ENCODE measurements at places on chromosomes 2 and 18. TPM values are rescaled to one million over a fixed set of nuclear protein-coding genes. Genes with fewer than 3 reads are reported as not detected.
A peak's percentile ranks its signal among the peaks of the same experiment; 100 is the strongest.

GRCh38 chr2:174340400-174341292 is 5.9 kb downstream of the SP9 start:
- H3K4me1 ChIP-seq = peaks cover 30% of the 10 kb centered on the region
- no peak for DNase-seq
- H3K4me3 ChIP-seq = no peak overlapping the region
- H3K36me3 ChIP-seq = peaks cover 1% of the 10 kb centered on the region

- H3K4me1 ChIP-seq = peaks cover 28% of the 10 kb centered on the region
- H3K27ac ChIP-seq = peak overlapping the region; percentile 25
- H3K36me3 ChIP-seq = no peaks in the 10 kb centered on the region
- DNase-seq = no peak
- H3K4me3 ChIP-seq = no peak overlapping the region
Observed at GRCh38 chr2:199977984-199978415, 22.6 kb downstream of the MAIP1 start.

DNA sequence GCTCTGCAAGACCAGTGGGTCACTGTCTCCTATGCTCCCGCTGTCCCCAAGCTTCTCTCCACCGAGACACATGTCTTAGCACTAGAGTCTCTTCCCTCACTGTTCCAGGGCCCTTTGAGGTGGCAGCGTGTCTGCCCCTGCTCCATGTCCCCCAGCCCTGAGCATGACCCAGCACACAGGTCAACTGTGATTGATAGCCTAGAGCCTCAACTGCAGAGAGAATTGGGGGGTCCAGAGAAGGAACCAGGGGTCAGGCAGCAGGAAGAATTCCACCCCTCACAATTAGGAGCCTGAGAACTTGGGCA is 54.6 kb upstream of the ODC1 start:
- no peak overlapping the region for H3K4me3 ChIP-seq
- H3K36me3 ChIP-seq = no peaks in the 10 kb centered on the region
- peaks cover 3% of the 10 kb centered on the region for H3K4me1 ChIP-seq
- peak; percentile 46 for DNase-seq
- peaks cover 18% of the 10 kb centered on the region for H3K27me3 ChIP-seq

DNA sequence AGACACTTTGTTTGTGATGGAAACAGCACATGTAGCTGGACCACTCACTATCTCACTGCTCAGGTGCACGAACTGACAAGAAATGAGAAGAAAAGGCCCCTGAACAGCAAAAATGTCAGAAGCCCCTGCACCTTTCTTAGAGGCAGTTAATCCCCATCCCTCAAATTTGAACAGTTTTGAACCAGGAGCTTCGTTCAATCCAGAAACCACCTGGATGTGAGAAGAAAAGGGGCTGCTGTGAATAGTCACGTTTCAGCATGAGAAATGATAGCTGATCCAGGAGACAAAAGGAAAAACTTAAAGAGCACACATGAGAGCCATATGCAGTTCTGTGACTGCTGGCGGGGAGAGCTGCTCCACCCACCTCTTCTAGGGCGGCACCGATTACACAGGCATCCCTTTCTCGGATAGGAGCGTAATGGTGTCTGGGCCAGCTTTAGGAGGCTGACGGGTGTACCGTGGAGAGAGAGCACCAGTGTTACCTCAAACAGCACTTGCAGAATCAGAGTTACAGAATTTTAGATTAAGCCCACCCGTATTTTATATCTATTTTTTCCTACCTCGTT is 117.0 kb upstream of the EML6 start:
- no peaks in the 10 kb centered on the region for H3K36me3 ChIP-seq
- H3K4me1 ChIP-seq = peaks cover 68% of the 10 kb centered on the region
- no peak for DNase-seq
- H3K27ac ChIP-seq = peak overlapping the region; percentile 48
- no peak overlapping the region for H3K4me3 ChIP-seq

GRCh38 chr2:117686699-117687098 is 127.8 kb upstream of the DDX18 start:
- no peak for DNase-seq
- no peaks in the 10 kb centered on the region for H3K4me1 ChIP-seq
- H3K4me3 ChIP-seq = no peak overlapping the region
- H3K27me3 ChIP-seq = no peaks in the 10 kb centered on the region
- H3K27ac ChIP-seq = no peak overlapping the region

GRCh38 chr2:98768384-98769113 is 37.6 kb upstream of the MGAT4A start:
- no peak for DNase-seq
- H3K27me3 ChIP-seq = peaks cover 16% of the 10 kb centered on the region
- H3K4me1 ChIP-seq = peaks cover 9% of the 10 kb centered on the region

DNA sequence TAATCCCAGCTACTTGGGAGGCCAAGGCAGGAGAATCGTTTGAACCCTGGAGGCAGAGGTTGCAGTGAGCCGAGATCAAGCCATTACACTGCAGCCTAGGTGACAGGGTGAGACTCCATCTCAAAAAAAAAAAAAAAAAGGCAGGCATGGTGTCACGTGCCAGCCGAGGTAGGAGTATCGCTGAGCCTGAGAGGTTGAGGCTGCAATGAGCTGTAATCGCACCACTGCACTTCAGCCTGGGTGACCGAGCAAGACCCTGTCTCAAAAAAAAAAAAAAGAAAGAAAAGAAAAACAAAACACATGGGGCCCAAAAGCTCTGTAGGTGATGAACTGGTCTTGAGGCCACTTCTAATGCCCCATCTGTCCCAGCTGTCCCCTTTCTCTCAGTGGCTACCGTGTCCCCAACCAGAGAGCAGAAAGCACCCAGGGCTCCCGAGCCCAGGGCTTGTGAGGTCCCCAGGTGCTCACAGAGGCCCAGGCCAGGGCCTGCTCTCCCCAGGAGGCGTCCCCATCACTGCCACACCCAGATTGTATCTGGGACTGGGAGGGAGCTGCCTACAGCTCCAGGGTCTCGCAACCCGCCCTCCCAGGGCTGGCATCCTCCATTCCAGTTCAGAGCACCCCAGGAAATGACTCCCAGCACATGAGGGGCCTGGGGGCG is 8.5 kb downstream of the KLHL30 start:
- no peaks in the 10 kb centered on the region for H3K36me3 ChIP-seq
- no peaks in the 10 kb centered on the region for H3K27me3 ChIP-seq
- no peak for DNase-seq
- peaks cover 10% of the 10 kb centered on the region for H3K4me1 ChIP-seq
- H3K4me3 ChIP-seq = no peak overlapping the region
- H3K27ac ChIP-seq = no peak overlapping the region

- no peak overlapping the region for H3K4me3 ChIP-seq
- H3K4me1 ChIP-seq = peaks cover 11% of the 10 kb centered on the region
- DNase-seq = no peak
- no peaks in the 10 kb centered on the region for H3K36me3 ChIP-seq
- peaks cover 12% of the 10 kb centered on the region for H3K27me3 ChIP-seq
- H3K27ac ChIP-seq = no peak overlapping the region
Observed at GRCh38 chr2:39618736-39619135, 47.0 kb upstream of the TMEM178A start.

DNA sequence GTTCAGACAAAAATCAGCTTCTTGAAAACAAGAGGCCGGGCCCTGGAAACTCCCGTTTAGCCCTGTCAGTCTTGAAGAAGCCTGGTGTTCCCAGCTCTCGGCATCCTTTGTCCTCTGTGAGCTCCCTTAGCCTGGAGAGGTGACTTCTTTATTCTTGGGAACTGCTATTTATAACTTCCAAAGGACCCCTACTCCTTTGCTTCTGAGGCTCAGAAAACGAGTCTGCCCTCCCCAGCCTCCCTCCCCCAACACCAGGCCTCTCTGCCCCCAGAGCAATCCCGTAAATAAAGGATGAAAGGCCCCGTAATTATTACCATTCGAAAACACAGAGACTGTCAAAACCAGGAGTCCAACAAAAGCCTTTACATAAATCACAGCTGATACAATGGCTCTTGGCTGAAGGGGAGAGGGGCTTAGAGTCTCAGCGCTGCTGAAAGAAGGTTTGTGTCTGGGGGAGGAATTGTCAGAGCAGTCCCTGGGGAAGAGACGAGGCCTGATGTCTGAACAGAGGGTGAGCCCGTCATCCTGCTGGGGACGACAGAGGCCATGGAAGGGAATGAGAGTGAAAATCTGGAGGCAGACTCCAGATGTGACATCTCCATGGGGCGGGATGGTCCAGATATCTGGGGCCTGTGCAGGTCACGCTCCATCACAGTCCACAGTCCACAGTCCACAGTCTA is 283.0 kb downstream of the MYCN start:
- H3K36me3 ChIP-seq = no peaks in the 10 kb centered on the region
- no peak overlapping the region for H3K27ac ChIP-seq
- no peaks in the 10 kb centered on the region for H3K4me1 ChIP-seq
- no peak overlapping the region for H3K4me3 ChIP-seq

DNA sequence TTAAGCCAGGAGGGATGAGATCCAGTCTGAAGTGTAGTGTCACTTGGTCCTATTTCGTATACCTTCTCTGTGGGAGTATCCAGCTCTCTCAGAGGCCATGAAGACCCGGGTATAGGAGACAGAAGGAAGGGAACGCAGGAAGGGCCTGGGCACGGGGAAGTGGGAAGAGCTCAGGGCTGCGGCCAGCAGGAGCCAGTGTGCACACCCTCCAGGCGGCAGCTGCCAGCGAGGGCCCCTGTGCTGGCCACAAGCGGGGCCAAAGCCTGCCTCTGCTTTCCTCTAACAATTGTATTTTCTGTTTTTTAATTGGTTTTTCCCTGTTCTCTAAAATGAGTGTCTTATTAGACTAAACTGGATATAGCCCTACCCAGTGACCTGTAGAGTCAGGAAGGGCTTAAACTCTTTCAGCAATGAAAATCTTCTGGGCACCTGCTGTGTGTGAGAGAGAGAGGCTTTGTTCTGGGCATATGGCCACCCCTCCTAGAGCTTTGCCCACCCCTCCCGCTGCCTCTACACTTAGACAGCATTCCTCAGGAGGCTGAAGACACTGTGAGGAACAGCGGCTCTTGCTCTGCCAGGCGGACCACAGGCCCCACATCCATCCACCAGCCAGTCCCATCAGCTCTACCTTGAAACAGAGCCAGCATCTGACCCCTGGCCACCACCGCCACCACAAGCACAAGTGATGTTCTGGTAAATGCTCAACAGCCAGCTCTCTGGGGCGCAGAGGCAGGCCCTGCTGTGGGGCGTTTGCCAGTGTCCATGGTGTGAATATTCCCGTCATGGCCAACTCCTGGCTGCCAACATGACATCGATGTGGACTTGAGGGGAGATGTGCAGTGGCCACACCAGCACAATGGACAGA is 9.5 kb downstream of the GPR17 start:
- H3K27me3 ChIP-seq = no peaks in the 10 kb centered on the region
- peaks cover 14% of the 10 kb centered on the region for H3K4me1 ChIP-seq
- no peak for DNase-seq

DNA sequence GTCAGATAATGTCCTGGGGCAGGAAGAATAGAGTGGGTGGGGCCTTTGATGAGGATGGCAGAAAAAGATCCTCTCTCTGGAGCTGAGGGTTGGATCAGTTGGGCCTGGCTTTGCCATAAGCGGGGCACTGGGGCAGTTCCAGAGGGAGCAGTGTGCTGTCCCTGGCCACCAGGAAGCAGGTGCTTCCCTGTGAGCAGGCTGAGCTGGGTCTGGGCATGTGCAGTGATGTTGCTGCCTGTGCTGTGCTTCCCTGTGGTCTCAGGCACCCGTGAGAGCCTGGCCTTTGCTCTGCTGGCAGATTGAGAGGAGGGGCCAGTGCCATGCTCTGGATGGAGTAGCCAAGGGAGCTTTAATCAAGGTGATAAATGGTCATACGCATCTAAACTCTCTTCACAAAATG is 14.6 kb upstream of the NPPC start:
- DNase-seq = peak; percentile 63
- H3K36me3 ChIP-seq = no peaks in the 10 kb centered on the region

GRCh38 chr18:35588995-35589394 is 7.5 kb downstream of the GALNT1 start:
- peaks cover 55% of the 10 kb centered on the region for H3K36me3 ChIP-seq
- H3K27me3 ChIP-seq = no peaks in the 10 kb centered on the region
- peak overlapping the region; percentile 15 for H3K27ac ChIP-seq
- no peak for DNase-seq
- H3K4me3 ChIP-seq = no peak overlapping the region

GRCh38 chr2:74374509-74375205 is 5.5 kb downstream of the DCTN1 start:
- H3K27ac ChIP-seq = no peak overlapping the region
- H3K4me3 ChIP-seq = no peak overlapping the region
- no peak for DNase-seq
- H3K4me1 ChIP-seq = peaks cover 16% of the 10 kb centered on the region

- H3K4me3 ChIP-seq = peak overlapping the region; percentile 99
- H3K4me1 ChIP-seq = peaks cover 21% of the 10 kb centered on the region
- no peaks in the 10 kb centered on the region for H3K27me3 ChIP-seq
Observed at GRCh38 chr2:65435625-65436168, 3.3 kb upstream of the SPRED2 start.

GRCh38 chr2:138615257-138615656 is 113.7 kb downstream of the SPOPL start:
- peaks cover 4% of the 10 kb centered on the region for H3K4me1 ChIP-seq
- H3K27me3 ChIP-seq = peaks cover 5% of the 10 kb centered on the region
- H3K36me3 ChIP-seq = no peaks in the 10 kb centered on the region
- no peak overlapping the region for H3K4me3 ChIP-seq

GRCh38 chr2:149331023-149331400 is 625 bp downstream of the LYPD6 start:
- H3K4me3 ChIP-seq = peak overlapping the region; percentile 83
- peaks cover 12% of the 10 kb centered on the region for H3K4me1 ChIP-seq
- no peaks in the 10 kb centered on the region for H3K27me3 ChIP-seq

GRCh38 chr18:62324917-62325805 is at the start of gene TNFRSF11A:
TSS of gene TNFRSF11A (plus strand) at chr18:62325310. CDS start at chr18:62325353, 43 bp downstream.
- no peak within 1 kb of the TSS for H3K27ac ChIP-seq
- H3K4me3 ChIP-seq = peak within 1 kb of the TSS; percentile 74
- peaks cover 64% of the 10 kb centered on the region for H3K27me3 ChIP-seq
- no peaks in the 10 kb centered on the region for H3K36me3 ChIP-seq
- DNase-seq = no peak

DNA sequence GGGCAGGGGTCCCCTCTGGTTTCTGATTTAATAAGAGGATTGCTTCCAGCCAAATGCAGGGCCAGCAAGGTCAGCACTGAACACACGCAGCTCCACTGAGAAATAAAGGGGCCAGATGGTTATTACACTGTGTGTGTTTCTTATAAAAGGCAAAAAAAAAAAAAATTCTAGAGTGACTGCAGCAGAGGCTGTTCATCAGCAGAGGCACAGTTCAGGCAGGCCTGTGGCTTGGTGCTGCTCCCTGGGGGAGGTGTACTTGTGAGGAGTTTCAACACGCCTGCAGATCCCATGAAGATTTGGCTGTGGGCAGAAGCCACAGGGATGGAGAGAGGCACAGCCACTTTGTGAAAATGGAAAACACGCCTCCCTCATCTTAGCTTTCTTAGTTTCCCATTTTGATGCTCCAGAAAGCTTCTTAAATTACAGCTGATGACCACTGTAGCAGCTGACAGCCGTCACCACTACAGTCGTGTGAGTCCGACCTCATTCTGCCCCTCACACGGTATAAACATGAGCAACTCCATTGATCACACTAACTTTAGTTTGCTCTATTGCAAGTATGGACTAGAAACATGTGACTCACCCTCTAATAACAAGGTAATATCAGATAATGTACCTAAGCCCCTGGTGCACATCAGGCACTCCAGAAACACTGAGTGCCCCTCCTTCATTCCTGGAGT is 726.5 kb upstream of the RAB6C start:
- no peaks in the 10 kb centered on the region for H3K36me3 ChIP-seq
- no peaks in the 10 kb centered on the region for H3K4me1 ChIP-seq
- no peak overlapping the region for H3K4me3 ChIP-seq
- no peak overlapping the region for H3K27ac ChIP-seq
- DNase-seq = no peak

- no peak overlapping the region for H3K27ac ChIP-seq
- no peak overlapping the region for H3K4me3 ChIP-seq
- H3K4me1 ChIP-seq = peaks cover 39% of the 10 kb centered on the region
- no peaks in the 10 kb centered on the region for H3K36me3 ChIP-seq
- no peaks in the 10 kb centered on the region for H3K27me3 ChIP-seq
- no peak for DNase-seq
Observed at GRCh38 chr2:112622528-112622849, 23.2 kb upstream of the SLC20A1 start.

The MEMO1 gene
- 44.3 TPM for total RNA-seq

The INO80D gene
- total RNA-seq = 18.9 TPM

The ESPNL gene
- total RNA-seq = not detected
